ENCODE measurements at places on chromosomes 1 and 21.
A peak's percentile ranks its signal among the peaks of the same experiment; 100 is the strongest.

- DNase-seq = no peak
Observed at GRCh38 chr21:44867999-44868700, 5.3 kb downstream of the PTTG1IP start.

DNA sequence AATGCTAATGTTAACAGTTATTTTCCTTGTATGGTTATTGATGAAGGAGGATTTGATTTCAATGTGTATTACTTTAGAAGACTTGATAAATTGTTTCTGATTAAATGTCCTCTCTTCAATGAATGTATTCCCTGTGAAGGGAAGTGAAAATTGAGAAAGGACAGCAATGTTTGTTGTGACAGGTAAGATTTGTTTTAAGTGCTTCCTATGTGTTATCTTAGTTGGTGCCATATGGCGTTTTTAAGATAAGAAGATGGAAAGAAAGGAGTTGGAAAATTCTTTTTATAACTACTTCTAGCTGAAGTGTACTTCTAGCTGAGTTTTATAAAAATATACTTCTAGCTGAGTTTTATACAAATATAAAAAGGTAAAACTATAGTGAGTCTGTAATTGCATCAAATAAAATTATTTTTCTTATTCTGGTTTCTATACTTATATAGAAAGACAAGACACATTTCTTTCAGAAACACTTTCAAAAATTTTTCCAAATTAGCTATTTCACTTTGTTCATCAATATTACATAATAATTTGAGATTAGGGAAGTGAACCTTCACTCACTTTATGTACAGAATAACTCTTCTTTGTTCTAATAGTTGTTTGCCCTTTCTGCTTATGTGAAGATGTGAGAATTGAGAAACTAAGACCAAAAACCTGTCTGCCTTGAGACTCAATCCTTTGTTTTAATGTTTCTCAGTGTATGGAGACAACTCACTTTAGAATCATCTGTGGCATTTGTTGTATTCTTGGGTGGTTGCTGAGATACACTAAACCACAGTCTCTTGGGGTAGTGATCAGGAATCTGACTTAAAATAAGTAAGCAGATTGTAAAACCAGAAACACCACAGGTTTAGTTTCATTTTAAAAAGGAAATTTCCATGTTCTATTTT is 382.9 kb upstream of the B3GALT2 start:
- DNase-seq = no peak

DNA sequence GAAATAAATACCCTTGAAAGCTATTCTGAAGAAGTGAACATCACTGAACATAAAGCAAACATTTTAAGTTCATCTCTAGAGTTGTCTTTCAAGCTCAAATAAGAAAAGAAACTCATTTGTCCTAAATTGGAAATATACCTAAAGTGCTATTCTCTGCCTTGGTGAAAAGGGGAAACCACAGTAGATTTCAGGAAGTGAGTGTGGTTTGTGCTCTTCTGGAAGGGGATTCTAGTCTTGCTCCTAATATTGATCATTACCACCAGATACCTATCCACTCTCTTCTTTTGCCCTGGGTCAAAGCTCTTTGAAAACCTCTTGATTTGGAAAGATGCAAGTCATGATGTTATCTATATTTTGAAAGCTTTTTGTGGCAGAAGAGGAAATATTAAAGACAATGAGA is 798.1 kb downstream of the ADGRL2 start:
- no peak for DNase-seq

DNA sequence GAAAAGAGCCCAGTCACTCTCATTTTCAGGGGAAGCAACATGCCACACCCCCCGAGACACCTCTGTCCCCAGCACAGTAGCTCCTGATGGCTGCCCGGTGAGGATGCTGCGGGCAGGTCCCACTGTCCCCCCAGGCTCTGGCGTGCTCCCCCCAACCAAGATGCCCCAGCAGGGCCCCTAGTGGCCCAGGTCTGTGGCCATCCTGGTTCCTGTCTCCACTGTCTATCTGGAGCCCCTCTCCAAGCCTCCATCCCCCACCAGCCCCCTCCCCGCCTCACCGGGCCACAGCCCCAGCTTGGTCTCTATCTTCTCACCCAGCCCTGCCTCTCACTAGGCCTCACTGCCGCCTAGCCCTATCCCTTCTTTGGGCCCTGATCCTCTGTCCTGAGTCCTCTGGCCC is 61.8 kb downstream of the UBIAD1 start:
- no peak for DNase-seq

DNA sequence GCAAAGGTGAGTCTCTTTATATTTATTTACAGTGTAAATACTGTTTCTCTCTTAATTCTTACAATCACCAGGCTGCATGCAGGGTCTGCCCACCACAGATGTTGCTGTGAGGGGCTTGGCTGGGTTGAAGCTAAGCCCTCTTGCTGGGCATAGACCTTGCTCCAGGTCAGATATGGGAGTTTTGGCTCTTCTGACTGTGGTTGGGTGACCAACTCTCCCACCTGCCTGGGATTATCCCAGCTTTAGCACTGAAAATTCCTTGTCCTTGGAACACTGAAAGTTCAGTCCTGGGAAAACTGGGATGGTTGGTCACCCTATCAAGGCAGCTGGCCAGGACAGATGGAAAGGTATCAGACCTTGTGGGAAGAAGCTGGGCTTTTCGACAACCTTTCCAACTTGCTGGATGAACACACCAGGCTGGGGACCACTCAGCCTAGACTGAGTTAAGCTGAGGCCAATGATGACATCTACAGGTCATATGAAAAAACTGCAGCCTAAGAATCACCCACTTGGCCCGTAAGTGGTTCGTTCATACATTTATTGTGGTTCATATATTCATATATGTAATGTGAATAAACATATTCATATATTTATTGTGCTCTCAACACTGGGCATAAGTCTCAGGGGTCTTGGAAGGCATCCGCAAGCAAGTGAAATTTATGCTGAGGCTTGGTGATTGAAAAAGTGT is 26.6 kb upstream of the HPDL start:
- DNase-seq = peak; percentile 34

DNA sequence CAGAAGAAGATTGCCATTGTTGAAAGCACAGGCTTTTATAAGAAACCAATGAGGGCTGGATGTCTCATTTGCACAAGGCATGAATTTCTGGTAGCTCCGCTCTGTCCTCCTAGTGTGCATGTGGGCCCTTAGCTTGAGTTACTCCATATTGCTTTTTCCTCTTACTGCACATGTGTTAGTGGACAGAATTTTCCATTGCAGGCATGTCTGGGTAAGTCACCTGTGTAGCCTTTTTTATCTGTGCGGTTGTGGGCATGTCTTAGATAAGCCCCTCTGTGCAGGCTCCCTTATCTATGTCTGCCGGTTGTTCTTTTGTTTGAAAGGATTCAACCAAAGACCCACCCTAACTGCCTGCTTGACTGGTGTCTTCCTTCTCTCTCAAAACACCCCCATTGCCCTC is 7.2 kb upstream of the CLCA1 start:
- DNase-seq = no peak

DNA sequence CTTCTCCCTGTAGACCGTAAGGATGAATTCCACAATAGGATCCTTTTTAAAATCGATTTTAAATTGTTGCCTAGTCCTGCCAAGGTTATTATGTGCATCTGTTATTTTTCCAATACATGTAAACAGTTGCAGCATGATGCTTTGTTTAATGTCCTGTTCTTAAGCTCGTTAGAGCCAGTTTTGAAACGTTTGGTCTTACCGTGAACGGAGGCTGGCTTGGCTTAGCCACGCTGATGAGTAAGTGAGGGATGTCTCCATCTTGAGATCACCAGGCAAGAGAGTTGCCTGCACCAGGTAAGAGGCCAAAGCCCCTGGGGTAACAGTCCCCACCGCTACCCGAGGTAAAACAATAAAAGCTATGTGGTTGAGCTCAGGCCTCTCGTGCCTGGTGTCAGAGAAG is 17.3 kb downstream of the CSTB start:
- DNase-seq = no peak

DNA sequence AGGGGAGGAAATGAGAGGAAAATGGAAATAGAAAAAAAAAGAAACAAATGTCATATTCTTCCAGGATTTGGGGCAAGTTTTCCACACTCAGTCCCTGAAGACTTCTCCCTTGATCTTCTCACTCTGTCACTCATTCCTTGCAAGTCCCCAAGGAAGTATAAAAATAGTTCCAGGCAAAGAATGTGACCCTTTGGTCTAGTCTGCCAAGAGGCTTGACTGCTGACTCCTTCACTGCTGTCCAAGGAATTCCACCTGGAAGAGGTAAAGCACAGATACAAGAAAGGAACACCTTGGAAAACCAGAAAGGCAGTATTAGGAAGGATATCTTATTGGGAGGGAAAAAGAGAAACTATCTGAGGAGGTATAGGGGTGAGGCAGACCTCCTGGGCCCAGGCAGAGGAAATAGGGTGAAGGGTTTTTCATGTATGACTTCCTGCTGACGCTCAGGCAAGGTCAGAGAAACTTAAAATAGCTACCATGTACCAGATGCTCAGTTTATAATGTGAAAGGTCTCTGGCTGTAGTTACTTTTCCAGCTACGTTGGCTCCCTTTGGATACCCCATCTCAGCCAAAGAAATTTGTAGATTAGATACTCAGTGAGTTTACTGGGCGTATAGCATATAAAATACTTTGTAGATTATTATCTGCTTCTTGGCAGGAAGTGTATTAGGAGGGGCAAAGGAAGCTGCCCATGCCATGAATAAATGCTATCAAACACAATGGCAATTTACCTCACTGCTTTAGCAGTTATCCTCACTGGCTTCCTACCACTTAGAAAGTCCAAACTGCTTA is 2.0 kb upstream of the GJA5 start:
- no peak for DNase-seq

- no peak for DNase-seq
Observed at GRCh38 chr1:228416217-228416933, at the start of gene TRIM17. TRIM17 (minus strand) TSS chr1:228416861; CDS start chr1:228415072, 1,789 bp downstream.

GRCh38 chr21:36591326-36591970 is 107.5 kb upstream of the SIM2 start:
- DNase-seq = no peak

DNA sequence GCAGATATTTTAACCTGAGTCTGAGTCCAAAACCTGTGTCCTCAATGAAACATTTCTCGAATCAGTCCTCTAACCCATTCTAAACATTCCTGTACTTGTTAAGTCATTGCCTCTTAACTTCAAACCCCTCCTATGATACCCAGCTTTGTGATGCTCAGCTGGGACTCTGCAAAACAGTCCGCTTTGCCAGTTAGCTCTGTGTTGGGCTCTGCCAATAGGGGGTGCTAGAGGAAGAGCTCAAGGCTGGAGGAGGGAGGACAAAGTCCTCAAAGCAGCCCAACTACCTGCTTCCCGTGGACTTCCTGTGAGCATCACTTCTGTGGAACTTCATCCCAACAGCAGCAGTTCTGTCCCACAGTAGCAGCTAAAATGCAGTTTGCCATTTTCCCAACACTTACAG is 38.1 kb upstream of the SYT14 start:
- peak; percentile 23 for DNase-seq

- DNase-seq = no peak
Observed at GRCh38 chr1:88204612-88205167, 479.4 kb upstream of the PKN2 start.

GRCh38 chr1:11527541-11528452 is 48.8 kb downstream of the DISP3 start:
- DNase-seq = no peak

GRCh38 chr1:33886496-33886895 is 22.6 kb downstream of the HMGB4 start:
- DNase-seq = no peak

DNA sequence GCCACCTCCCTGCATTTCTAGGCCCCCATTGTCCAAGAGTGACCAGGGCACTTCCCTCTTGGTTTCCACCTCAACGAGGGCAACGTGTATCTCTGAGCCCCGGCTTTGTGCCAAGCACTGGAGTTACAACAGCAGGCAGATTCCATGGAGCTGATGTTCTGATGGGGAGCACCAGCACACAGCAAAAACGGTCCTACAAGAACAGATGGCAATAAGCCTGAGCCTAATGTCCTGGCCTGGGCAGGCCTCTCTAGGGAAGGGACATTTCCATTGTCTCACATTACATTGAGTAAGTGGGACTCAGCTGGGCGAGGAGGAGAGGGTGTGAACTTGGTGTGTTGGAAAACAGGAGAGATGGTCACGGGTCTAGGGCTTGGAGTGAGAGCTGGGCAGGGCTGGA is 27.2 kb upstream of the NPPB start:
- no peak for DNase-seq

DNA sequence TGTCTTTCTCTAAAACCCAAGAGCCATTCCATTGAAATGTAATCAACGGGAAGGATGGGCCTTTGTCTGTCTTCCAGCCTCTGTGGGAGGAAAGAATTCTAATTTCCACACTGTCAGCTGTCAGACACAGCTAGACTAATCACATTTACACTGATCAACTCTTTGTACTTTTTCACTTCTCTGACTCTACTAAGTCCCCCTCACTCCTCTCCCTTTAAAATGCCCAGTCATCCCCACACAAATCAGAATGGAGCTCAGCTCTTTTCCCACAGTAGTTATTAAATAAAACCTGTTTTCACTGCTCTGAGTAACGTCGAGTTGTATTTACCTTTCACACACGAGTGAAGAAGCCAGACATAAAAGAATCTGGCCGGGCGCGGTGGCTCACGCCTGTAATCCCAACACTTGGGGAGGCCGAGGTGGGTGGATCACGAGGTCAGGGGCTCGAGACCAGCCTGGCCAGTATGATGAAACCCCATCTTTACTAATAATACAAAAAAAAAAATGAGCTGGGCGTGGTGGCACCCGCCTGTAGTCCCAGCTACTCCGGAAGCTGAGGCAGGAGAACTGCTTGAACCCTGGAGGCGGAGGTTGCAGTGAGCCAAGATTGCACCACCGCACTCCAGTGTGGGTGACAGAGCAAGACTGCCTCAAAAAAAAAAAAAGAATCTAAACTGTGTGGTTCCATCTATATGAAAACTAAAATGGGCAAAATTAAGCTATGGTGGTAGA is 13.3 kb downstream of the ZBTB8OS start:
- DNase-seq = no peak

DNA sequence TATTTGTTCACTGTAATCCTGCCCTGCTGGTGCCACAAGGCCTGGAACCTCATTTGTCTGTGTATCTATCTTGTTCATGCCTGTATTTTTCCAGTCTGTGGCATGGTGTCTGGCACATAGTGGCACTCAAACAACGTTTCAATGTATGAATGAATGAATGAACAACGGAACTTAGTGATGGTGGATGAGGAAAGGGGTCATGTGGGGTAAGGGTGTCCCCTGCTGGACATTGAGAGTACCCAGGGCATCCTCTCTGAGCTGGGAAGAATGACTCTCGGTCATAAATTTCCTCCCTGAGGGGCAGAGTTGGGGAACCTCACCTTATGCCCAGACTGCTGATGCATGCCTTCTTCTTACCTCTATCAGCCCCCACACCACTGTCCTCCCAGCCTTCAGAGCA is 18.9 kb upstream of the ZNF683 start:
- no peak for DNase-seq

All from GM12892 (cell line).